ENCODE measurements at places on chromosomes 16 and 17. TPM values are rescaled to one million over a fixed set of nuclear protein-coding genes. Genes with fewer than 3 reads are reported as not detected.

Gene CDK5RAP3
- 90.9 TPM for total RNA-seq

Gene COQ9
- 91.7 TPM for total RNA-seq

Gene DLX4
- total RNA-seq: 0.28 TPM

Gene STAT5B
- 103 TPM for total RNA-seq

Gene KLHL10
- not detected for total RNA-seq

Gene OR2C1
- total RNA-seq: 0.35 TPM

Gene TBC1D3E
- total RNA-seq: not detected

Gene MT1F
- 37.4 TPM for total RNA-seq

Gene CSH1
- total RNA-seq: not detected

Gene NPIPB9
- total RNA-seq: not detected

Gene AATK
- total RNA-seq: 10.0 TPM

DNA sequence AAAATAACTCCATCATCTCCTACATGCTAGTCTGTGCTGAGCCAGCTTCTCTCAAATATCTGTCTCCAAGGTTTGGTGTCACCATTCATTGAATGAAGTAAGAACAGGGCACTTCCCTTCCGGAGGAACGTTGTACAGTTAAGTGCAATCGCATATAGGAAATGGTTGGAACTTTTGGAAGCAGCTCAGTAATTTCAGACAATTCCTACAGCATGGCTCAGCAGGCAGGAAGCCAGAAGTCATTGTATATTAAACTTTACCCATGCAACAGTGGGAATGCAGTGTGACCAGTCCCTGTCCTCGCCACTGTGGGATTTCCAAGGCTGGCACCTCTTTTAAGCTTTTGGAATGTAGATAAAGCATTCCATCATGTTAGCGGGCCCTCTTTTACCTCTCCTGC is 51.1 kb upstream of the MYH2 start:
- DNase-seq: no peak

GRCh38 chr17:2051061-2051932 is 3.6 kb upstream of the HIC1 start:
- peak; percentile 60 for DNase-seq

DNA sequence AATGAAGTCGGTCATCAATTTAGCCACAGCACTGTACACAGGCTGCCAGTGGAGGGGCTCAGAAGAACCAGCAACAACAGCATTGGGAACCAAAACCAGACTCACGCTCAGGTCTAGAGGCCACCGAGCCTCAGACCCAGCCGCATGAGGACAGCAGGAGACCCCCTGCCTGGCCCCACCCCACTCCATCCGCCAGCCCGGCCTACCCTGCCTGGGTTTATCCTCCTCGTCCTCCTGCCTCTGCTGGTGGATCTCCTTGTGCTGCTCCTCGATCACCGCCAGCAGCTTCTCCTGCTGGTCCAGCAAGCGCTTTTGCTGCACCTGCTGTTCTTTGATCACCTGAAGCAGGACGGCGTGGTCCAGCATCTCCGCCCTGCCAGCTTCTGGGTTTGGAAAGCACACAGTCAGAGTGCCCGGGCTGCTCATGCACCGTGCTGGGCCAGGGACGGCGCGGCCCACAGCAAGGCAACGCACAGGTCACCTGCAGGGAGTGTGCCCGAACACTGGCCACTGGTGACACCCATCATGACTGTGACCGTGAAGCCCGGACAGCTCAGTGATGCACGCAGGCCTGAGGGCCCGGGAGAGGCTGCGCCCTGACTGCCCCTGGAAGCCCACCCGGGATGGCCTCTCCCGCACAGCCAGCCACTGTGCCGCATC is 7.7 kb downstream of the NDUFAF8 start:
- no peak for DNase-seq

DNA sequence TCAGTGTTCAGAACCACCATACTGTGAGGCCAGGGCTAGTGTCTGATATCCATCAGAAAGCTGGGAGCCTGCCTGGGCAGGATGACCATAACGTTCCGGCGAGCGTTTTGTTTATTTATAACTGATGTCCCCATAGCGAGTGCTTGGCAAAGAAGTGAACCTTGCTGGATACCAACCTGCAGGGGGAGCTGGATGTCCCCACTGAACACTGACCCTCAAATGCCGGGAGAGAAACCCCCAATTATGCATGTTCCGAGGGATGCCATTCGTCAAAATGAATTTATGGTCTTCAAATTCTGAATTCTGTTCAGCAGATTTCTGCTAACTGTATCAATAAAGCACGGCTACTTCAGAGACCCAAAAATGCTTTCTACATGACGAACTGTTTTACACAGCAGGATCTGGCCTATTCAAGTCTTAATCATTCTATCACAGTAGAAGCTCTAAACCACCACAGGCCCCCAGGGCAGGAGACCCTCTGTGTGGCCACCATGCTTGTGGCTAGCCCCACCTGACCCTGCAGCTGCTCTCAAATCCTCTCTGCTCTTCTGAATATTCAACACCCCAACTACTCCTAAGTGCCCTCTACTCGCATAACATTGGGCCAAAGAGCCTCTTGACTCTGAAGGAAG is 15.2 kb downstream of the MED24 start:
- DNase-seq: no peak

GRCh38 chr16:59701963-59702930 is 968.1 kb upstream of the GOT2 start:
- no peak for DNase-seq

- peak; percentile 85 for DNase-seq
Observed at GRCh38 chr17:7579001-7579833, at the start of gene CD68. TSS of gene CD68 (plus strand) at chr17:7579638. CDS start at chr17:7579678, 40 bp downstream.

DNA sequence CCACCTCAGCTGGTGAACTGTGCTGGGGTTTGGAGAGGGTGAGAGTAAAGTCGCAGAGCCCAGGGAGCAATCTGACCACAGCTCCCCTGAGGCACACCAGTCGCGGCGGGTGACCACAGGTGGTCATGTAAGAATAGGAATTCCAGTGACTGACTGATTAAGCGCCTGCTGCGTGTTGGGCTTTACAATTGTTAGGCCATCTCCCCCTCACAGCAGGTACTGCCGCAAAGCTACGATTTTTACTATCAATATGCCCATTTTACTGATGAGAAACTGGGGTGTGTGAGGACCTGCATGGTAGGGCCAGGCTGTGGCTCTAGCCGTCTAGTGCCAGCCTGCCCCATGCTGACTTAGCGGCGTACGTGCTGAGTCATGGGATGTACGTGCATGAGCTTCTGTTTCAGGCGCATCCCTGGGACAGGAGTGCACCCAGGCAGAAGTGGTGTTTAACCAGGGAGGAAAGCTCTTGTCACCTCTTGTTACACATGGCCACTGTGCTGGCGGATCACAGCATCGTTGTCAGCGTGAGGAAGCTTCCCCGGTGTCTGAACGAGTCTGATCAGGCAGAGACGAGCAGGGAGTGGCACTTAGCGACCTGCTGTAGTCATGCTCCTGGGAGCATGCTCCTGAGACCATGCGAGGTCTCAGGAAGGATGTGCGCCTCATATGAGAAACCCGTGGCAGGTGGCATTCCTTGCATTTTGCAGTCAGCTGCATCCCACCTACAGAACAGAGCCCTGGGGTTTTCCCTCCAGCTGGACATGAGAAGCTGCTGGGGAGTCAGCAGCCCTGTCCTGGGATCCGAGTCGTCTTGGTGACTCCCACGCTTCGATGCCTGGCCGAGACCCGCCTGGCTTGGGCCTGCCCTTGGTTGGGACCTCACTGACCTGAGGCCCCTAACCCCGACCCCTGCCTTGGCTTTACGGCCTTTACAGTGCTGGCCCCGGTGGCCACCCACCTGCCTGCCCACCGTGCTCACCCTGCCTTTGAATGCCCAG is 163.7 kb upstream of the CHMP6 start:
- no peak for DNase-seq

GRCh38 chr17:76558198-76559095 is 18.6 kb downstream of the PRCD start:
- DNase-seq: no peak

DNA sequence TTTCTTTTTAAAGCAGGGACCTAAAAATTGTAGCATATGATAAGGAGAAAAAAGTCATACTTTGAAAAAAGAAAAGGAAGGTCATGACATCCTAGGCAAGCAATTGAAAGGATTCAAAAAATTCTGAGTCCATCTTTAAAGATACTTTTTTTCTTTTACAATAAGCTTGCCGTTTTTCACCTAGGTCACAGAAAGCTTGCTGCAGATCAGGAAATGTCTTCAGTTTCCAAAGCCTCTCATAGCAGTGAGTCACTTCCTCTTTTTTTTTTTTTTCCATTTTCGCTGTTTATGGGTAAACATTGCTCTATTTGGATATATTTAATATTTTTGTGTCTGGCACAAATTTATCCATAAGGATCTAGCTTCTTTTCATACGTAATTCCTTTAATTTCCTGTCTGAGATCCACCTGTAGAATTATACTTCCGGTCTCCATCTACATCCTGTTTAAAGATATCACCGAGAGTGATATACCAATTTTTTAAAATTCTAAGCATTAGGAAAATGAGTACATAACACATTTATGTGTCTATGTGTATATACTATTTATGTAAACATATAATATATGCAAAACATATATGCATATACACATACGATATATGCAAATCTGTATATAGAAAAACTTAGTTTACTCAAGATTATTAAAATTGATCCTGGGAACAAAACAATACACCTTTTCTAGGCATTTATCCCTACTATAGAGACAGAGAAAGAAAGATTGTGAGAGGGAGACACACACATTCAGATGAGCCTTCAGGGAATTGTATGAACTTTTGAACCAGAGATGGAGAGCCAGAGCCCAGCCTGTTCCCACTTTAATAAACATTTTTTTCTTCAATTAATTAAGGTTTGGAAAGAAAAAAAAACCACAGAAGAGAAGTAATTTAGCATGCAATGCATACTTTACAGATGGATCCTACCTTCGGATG is 134.4 kb downstream of the SKAP1 start:
- no peak for DNase-seq

DNA sequence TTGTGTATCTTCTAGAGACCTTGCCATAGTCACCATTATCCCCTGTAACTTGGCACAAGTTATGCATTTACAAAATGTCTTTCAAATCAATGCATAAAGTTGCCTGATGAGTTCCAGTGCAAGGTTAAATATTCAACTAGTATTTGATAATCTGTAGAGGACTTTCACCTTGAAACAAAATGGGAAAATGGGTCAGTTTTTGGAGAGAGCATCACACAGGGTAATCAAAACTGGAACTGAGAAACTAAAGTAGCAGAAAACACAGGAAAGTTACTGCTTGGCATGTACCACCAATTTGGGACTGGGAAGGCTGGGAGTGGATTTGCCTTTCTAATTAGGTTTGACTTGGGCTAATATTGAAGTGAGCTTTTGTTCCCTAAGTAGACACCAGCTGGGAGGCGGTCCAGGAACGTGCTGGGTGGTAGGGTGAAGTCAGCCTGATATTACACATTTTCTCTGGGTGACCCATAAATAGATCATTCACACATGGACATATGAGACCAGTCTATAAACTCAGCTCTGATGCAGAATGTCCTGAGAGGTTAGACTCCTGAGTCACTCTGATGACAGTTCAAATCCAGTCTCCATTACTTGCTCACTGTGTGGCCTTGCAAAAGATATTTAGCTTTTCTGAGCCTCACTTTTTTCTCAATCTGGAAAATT is 152.3 kb downstream of the PCTP start:
- no peak for DNase-seq

- no peak for DNase-seq
Observed at GRCh38 chr17:17359271-17359670, 56.1 kb downstream of the NT5M start.

- DNase-seq: peak; percentile 54
Observed at GRCh38 chr16:4358831-4359561, 7.9 kb upstream of the PAM16 start.

GRCh38 chr17:15418781-15419180 is 48.6 kb downstream of the CDRT4 start:
- no peak for DNase-seq

GRCh38 chr17:64683796-64684195 is 21.7 kb upstream of the SMURF2 start:
- no peak for DNase-seq

GRCh38 chr17:66789961-66790437 is 44.9 kb upstream of the CACNG5 start:
- no peak for DNase-seq

DNA sequence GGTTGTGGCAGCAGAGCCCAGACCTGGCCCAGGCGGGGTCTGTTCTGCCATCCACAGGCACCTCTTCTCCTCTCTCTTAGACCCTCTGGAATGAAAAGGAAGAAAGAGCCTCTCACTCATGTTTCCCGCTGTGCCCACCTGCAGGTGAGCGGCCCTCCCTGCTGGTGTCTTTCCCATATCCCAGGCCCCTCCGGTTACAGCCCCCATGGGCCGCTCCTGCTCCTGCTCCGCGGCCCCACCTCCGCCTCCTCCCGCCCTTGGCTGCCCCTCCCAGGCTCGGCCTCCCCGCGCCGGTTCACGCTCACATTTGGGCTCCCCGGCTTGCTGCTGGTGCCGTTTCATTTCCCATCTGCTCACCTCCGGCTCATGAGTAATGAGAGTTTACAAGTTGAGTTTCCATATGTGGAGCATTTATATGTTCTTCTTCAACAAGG is 98.7 kb upstream of the SDK2 start:
- DNase-seq: no peak

GRCh38 chr17:51045621-51046020 is 75.0 kb downstream of the SPAG9 start:
- no peak for DNase-seq

- DNase-seq: peak; percentile 82
Observed at GRCh38 chr16:89115216-89115861, 21.7 kb downstream of the ACSF3 start.

DNA sequence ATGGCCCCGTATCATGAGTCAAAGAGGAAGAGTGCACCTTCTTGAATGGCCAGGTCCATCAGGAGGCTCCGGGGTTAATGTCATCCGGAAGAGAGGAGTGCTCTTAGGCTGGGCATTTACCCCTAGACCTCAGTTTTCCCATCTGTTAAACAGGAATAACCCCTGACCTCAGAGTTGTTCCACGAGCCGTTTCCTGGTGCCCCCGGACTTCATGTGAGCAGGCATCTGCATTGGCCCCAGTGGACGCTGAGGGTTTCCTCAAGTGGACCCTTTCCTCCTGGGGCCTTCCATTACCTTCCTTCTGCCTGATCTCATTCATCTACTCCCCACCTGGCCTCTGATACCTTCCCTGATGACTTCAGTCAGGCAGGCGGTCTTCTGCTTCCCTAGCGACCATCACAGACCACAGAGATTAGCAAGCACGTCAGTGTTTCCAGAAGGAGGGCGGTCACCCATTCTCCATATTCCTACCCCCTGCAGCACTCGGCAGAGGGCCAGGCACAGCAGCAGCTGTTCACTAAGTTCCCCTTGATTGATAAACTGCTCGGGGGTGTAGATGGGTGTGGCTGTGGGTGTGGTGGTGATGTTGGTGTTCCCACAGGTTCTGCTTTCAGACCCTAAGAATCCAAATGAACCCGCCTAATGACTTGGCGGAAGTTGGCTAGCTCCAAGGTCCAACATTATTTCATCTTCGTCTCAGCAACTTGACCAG is 346.6 kb upstream of the TNRC6C start:
- no peak for DNase-seq

- DNase-seq: peak; percentile 99
Observed at GRCh38 chr17:2396568-2397246, 4.2 kb downstream of the MNT start.
